ENCODE measurements at places on chromosomes 7 and 10.

DNA sequence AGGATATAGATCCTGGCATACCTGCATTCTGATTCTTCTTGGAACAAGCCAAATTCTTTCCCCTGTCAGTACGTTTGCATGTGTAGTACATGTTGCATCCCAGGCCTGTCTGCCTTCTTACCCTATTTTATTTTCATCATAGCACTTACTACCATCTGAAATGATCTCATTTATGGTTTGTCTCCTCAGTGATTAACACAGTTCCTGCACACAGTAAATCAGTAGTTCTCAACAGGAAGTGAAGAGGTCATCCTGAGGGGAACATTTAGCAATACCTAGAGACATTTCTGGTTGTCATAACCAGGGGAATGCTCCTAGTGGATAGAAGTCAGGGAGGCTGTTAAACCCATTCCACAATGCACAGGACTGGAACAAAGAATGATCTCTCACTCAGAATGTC lies 38.2 kb upstream of the SLC26A4 start:
- DNase-seq = no peak

DNA sequence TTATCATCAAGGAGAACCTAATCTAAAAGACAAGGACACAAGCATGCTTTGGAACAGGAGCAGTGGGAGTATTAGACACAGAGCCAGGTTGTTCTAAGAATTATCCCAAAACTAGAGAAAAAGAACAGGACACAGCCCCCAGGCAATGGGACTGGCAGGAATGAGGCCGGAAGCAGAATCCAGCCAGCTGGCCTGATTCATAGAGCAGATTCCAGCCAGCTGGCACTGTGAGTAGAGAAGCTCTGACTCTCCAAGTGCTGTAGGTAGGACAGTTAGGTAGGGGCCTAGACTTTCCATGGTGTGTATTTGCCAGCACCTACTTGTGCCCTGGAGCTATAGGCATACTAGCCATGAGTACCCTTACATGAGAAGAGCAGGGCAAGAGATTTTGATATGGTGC lies 13.3 kb upstream of the RAB18 start:
- DNase-seq = no peak

- no peak for DNase-seq
Observed at GRCh38 chr10:97580421-97581367, 3.5 kb upstream of the HOGA1 start.

GRCh38 chr10:127892743-127893142 lies at the start of gene CLRN3:
Gene CLRN3 (minus strand): TSS chr10:127892941. CDS start chr10:127892784, 157 bp downstream.
- no peak for DNase-seq

DNA sequence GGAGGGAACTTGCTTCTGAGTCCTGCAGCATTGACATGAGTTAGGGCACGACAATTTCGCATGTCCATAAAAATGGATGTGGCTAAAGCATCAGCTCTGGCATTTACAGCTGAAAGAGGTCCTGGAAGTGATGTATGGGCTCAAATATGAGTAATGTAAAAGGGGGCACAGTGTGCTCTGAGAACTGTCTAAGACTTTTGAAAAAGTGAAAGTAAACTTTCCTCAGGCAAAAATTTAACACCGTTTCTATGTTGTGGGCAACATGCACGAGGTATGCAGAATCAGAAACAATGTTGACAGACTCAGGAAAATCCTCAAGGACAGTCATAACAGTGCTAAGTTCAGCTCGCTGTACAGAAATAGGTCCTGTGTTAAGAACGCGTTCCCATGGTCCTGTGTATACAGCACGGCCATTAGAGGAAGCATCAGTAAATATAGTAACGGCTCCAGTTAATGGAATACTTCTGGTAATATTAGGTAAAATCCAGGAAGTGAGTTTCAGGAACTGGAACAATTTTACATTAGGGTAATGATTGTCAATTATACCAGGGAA lies 37.9 kb upstream of the AKR1C2 start:
- no peak for DNase-seq

GRCh38 chr7:112575864-112576263 lies 95.1 kb downstream of the LSMEM1 start:
- no peak for DNase-seq

- no peak for DNase-seq
Observed at GRCh38 chr7:21547501-21547900, 4.7 kb downstream of the DNAH11 start.

GRCh38 chr10:128173386-128173785 lies 47.2 kb upstream of the MKI67 start:
- DNase-seq = no peak

DNA sequence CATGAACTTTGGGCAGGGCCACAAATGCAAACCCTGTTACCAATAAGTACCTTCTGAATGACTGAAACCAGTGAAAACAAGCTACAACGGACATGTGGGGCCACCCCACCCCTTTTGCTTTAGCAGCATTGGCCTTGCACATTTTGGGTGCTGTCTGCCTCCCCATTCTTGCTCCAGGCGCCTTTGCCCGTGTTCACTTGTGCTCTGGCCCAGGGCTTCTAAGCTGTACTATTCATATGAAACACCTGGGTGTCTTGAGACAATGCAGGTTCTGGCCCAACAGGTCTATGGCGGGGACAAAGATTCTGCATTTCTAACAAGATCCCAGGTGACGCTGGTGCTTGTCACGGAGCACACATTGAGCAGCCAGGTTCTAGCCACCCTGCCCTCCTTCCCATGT lies 96.5 kb upstream of the SDK1 start:
- DNase-seq = no peak

DNA sequence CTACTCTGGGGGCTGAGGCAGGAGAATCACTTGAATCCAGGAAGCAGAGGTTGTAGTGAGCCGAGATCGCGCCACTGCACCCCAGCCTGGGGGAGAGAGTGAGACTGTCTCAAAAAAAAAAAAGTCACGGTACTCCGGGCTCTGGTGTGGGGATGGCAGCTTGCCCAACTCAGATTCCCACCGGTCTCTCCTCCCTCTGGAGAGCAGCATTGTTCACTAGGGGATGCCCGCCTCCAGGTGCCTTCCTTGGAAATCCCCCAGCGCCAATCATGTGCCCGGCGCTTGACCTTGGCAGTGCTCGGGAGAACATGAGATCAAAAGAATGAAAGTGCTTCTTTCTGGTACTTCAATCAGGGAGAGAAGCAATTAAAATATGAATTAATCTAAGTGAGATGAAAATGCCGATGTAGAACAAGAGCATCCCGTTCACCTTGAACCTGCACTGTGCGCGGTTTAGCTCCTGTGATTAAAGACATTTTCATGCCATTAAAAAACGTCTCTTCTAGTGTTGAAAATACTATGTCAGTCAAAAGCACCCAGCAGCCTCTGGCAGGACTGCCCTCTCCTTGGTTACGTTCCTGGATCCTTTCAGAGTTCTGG lies 1127.3 kb upstream of the AUTS2 start:
- no peak for DNase-seq

DNA sequence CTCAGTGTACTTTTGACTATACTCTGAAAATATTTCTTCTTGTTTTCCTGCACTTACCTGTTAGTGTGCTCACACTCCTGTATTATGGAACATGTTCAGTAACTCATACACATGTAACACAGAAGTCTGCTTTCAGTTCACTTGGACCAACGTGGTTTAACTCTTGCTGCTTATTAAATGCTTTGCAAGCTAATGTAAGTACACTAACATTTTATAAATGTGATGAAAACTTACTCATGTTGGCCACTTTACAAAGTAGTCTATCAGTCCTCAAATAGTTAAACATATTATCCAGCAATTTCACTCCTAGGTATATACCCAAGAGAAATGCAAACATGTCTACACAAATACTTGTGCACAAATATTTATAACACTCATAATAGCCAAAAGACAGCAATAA lies 98.4 kb downstream of the UBE2H start:
- no peak for DNase-seq

- DNase-seq = no peak
Observed at GRCh38 chr10:121608469-121609190, 10.4 kb upstream of the FGFR2 start.

DNA sequence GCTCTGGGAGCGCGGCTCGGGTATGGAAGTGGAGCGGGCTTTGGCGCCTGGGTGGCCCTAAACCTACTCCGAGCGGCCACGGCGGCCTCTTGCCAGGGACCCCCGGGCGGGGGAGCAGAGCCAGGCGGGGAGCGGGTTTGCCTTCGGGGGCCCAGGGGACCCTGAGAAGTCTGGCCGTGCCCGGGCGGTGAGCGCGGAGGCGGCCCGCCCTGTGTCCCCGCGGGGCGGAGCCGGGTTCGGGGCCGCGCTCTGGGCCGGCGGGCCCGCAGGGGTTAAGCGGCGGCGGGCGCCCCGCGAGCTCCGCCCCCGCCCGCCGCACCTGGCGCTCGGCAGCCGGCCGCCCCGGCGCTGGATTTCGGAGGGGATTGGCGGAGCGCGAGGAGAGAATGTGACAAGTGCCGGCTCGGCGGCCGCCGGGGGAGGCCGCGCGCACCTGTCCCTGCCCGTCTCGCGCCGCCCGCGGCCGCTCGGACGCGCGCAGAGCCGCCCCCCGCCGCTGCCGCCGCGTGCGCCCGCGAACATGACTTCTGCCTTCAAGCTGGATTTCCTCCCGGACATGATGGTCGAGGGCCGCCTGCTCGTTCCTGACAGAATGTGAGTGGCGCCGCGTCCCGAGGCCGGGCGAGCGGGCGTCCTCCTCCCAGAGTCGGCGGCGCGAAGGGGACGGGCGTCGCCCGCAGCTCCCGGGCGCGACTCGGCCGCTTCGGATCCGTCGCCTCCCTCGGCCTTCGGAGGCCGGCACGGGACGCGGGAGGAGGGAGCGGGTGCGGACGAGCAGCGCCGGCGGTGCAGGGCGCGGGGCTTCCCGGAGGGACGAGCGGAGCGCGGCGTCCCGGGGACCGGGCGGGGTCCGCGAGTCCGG lies at the start of gene CELF2:
TSS of gene CELF2 (plus strand) at position 303 of the 862 bp plus-strand sequence. CDS start at position 521, 218 bp downstream.
- peak; percentile 65 for DNase-seq

DNA sequence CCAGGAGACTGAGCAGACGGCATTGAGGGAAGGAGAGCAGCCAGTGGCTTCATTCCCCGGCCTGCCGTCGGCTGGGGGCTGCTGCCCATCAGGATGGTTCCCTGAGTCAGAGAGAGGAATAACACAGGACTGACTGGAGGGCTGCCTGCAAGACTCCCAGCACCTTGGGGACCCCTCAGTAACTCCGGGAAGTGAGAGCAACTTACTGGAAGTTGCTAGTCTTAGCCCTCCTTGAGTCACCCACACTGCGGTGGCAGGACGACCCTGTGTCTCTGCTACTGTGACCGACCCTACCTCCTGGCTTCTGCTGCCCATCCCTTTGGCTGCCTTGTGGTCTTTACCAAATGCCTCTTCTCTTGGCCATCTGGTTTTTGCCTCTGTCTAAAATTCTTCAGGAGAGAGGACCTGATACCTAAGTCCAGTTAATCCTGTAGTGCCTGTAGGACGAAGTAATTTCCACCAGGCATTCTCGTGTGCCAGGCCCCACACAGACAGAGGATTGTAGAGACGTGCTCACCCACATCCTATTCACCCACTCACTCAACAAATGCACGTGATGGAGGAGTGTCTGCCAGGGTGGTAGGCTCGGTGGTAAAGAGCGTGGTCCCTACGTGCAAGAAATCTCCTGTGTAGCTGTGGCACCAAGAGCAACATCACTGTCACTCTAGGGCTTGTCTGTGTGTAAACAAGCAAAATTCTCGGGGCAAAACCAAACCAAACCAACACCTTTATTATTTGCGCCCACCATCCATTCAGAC lies 156.5 kb downstream of the PRKCQ start:
- DNase-seq = no peak

DNA sequence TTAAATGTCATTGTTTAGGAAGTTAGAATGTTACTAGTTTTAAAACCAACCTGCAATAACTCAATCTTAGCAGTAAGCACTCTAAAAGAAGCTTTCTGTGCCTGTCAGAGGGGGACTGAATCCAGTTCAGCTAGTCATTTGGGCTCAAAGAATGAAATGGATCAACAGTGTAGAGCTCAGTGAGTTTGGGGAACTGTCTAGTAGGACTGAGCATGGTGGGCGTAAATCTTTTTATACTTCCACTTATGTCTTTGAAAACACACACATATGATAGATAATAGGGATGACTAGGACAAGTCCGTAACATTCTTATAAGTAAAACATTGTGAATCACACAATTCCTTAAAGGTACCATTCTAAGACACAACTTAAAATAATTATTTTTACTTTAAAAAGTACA lies 11.5 kb downstream of the GSAP start:
- DNase-seq = no peak

- no peak for DNase-seq
Observed at GRCh38 chr10:11798845-11799735, 24.1 kb upstream of the PROSER2 start.

- no peak for DNase-seq
Observed at GRCh38 chr10:59536167-59537014, 173.3 kb downstream of the SLC16A9 start.

- no peak for DNase-seq
Observed at GRCh38 chr10:124733571-124734245, 10.5 kb downstream of the FAM53B start.

DNA sequence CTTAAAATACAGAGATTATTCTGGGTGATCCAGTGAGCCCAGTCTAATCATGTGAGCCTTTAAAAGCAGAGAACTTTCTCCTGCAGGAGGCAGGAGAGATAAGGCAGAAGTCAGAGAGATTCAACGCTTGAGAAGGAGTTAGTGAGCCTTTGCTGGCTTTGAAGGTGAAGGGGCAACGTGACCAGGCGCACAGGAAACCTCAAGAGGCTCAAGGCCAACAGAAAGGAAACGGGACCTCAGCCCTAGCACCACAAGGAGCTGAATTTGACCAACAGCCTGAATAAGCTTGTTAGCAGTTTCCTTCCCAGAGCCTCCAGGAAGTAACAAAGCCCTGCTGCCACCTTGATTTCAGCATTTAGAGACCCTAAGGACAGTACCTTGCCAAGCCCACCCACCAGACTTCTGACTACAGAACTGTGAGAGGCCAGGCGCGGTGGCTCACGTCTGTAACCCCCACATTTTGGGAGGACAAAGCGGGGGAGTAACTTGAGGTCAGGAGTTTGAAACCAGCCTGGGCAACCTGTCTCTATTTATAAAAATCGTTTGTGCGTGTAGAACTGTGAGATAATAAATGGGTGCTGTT lies 87.3 kb upstream of the KAT6B start:
- no peak for DNase-seq

DNA sequence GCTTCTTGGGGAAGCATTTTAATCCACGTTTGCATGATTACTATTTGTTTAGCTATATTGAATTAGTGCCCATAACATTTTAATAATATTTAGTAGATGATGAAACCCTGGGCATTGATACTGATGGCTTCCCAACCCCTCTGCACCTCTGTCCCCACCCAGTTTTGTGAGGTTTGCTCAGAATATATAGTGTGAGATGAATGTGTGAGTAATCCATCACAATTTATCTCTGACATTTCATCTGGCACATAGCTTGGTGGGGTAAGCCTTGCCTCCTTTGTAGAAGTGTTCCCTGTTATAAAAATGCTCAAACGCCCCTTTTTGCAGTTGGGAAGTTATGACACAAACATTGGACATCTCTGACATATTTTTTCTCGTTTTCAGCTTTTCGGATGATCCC lies 104.2 kb downstream of the WNT2 start:
- no peak for DNase-seq

DNA sequence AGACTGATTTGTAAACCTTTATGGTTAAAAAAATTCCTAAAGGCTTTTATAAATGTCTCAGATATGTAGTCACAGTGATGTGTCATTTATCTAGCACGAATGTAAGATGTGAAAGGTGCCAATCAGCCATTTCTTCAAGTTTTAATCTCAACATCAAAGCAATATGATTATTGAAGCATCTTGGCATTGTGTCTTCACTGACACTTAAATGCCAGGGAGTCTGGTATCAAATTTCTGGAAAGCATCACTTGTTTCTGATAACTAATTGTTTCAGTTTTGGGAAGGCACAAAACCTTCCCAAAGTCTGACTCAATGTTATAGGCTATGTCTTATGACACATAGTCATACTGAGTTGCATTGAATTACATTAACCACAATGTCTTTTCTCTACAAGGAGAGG lies 492.0 kb upstream of the CNTNAP2 start:
- DNase-seq = no peak
